Activated T-helper 1 cell treated with Interleukin-2 at 50 U/mL for 16 hours (primary cell): ENCODE measurements at places on chromosomes 13 and 19.

DNA sequence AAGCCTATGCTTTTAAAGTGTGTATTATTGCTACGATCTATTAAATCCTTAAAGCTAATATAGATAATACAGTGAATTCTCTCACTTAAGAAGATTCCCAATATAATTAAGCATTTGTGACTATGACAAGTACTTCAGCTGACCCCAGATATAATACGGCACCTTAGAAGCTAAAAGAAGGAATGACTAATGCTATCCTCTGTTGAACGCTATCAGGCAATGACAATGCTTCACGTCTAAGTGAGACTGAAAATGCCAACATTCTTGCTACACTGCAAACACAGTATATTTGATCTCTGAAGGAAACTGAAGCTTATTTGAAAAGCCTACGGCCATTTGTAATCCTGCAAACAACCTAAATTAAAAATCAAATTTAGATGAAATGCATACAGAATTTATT lies 19.7 kb downstream of the VWA8 start:
- no peak for DNase-seq

DNA sequence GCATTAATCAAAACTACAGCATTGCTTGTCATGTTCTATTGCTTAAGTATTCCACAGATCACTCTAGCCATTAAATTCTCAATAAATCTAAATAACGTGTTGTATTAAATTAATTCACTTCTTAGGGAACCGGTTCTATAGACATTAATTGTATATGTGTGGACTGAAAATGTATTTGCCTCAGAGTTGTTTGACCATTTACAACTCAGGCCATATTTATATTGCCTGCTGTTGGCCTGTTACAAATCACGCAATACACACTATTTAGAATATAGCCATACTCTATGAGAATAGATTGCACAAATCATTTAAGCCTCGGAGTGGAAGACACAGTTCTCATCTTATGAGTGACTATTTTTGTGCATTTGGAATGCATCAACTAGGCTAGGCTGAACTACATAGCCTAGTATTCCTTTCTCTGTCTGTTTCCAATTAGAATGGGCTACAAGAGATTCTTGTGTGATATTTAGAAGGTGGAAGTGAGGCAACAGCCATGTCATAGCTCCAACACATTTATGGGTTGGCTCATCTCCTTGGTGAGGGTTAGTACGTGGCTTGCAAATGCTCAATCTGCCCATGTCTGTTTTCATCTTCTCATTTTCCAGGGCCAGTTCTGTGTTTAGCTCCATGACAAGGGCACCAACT lies 1116.1 kb downstream of the PCDH9 start:
- DNase-seq: no peak

DNA sequence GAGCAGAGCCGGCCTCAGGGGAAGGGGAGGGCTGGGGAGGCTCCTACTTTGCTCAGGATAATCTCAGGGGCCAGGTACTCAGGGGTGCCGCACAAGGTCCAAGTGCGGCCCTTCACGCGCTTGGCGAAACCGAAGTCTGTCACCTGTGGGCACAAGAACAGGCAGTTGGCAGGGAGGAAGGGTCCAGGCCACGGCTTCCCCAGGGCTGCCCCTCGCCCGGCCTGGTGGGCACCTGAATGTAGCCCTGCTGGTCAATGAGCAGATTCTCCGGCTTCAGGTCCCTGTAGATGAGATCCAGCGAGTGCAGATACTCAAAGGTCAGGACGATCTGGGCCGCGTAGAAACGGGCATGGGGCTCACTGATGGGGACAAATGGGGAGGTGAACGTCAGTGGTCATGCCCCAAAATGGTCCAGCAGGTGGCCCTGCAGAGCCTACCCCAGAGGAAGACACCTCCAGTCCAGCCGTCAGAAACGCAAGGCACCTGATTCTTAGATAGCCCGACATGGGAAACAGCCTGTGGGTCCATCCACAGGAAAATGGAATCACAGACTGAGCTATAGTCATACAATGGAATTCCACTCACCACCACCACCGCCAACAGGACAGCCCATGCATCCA lies 7.1 kb upstream of the SAMD1 start:
- no peak for DNase-seq

DNA sequence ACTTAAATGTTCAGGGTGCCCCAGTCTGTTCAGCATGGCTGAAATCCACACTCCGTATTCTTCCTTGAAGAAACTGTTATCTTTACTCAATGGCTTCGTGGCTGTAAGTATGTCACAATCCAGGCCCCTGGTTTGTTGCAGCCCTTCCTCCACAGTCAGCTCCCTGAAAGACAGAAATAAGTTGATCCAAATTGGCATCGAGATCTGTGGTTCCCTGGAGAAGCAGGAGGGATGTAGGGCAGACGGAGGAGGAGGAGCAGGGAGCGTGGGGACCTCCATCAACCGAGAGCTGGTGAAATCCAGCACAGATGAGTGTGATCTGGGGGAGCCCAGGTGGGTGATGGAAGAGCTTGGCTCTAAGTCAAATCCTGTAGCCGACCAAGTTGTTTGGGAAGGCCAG lies 304 bp downstream of the TSPAN16 start:
- DNase-seq: no peak

DNA sequence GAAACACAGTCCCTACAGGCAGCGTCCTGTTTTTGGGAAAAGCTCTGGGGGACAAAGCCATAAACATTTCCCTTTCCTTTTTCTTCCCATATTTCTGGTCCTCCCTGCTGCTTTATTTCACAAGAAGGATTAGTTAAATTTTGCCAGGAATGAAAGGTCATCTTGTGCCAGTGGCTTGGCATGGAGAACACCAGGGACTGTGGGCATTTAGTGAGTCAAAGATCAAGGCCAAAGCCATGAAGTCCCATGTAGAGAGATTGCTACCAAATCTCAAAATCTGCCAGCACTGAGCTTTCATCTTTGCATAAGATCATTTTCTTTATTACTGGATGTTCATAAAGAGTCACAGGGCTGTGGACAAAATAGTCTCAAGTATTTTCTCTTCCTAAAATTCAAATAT lies 29.1 kb upstream of the SLC46A3 start:
- no peak for DNase-seq
